ENCODE measurements at places on chromosomes 5 and 9.

- no peak for DNase-seq
Observed at GRCh38 chr9:98087420-98088354, 31.2 kb downstream of the NANS start.

DNA sequence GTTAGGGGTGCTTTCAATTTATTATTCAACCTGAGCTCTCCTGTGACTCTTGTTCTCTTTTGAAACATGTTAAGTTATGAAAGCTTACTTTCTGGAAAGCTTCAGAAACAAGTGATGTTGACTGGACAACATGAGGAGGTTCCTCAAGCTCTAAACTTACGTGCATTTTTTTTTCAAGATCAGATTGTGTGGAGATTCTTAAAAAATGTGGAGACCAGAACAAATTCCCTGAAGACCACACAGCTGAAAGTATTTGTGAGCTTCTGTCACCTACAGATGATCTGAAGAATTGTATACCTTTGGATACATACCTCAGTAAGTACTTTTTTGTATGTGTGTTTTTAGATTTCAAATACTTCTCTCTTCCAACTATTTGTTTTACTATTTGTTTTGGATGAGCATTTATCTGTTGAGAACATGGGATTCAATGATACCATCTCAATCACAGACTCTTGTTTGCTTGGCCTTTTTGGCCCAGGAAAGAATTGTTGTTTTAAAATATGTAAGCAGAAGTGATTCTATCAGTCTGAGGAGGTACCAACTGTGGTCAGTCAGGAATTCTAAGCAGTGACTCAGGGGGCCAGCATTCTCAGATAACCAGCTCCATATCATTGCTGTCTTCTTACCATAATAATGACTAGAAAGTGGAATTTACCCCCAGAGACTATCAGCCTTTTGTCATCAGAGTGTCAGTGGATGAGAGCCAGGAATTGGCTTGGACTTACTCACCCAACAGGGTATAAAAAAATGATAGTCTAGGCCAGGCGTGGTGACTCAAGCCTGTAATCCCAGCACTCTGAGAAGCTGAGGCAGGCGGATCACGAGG lies 34.4 kb upstream of the GLIPR2 start:
- DNase-seq = no peak

- no peak for DNase-seq
Observed at GRCh38 chr5:86971034-86971571, 296.6 kb upstream of the RASA1 start.

DNA sequence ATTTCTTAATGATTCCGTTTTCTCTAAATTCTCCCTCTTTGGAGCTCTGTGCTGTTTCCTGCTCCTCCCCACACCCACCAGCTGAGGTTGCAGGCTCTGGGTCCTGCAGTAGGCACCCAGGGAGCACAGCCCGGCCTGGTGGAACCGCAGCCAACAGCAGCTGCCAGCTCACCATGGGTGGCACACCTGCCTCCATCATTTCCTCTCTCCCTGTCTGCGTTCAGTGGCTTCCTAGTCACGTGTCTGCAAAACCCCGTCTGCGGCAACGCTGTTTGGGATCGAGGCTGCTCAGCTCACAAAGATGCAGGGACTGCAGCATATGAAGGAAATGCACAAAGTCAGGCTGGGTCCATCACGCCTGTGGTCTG lies 367.8 kb downstream of the IRX2 start:
- no peak for DNase-seq

- no peak for DNase-seq
Observed at GRCh38 chr5:94288937-94289336, 329.5 kb downstream of the KIAA0825 start.

DNA sequence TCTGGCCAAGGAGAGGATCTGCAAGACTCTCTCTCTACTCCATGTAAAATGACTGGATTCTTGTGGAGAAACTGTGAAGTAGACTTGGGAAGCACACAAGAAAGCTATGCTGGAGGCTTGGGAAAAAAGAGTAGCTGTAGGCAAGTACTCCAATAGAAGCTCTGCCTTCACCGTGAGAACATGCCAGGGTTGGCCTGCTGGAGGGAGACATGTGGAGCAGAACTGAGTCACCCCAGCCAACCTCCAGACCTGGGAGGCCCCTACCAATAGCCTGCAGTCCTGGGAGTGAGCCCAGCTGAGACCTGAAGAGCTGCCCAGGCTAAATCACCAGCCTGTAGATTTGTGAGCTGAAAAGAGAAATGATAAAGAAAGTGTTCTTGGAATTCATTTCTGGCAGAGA lies 66.6 kb downstream of the DEPDC1B start:
- no peak for DNase-seq

DNA sequence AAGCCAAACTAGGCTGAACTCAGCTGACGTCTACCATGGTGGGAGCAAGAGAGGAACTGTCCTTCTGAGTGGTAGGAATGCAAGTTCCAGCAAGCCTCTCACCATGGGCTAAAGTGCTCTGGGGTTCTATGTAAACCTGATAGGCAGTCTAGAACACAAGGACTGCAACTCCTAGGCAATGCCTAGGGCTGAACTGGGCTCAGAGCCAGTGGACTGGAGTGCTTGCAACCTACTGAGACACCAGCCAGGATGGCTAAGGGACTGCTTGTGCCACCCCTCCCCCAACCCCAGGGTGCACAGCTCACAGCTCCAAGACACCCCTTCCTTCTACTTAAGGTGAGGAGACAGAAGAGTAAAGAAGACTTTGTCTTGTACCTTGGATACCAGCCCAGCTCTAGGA lies 12.1 kb upstream of the RCL1 start:
- no peak for DNase-seq

GRCh38 chr5:27477550-27477949 lies 439.2 kb upstream of the CDH9 start:
- DNase-seq = no peak

GRCh38 chr5:157258450-157258849 lies 7.5 kb upstream of the CYFIP2 start:
- no peak for DNase-seq

DNA sequence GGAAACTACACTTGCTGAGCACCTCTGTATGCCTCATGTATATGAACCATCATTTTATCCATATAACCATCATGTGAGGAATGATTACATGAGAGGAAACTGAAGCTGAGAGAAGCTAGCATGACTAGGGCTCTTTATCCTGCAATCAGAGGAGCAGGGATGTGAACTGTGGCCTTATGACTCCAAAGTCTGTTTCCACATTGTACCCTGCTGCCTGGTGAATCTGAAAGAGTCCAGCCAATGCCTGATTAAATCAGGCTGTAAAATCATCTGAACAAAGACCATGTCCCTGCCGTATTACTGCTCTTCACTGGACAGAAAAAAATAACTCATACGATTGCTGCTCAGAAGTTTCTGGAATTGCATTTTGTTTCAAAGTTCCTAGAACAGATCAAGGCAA lies 67.0 kb downstream of the LPAR1 start:
- DNase-seq = no peak

DNA sequence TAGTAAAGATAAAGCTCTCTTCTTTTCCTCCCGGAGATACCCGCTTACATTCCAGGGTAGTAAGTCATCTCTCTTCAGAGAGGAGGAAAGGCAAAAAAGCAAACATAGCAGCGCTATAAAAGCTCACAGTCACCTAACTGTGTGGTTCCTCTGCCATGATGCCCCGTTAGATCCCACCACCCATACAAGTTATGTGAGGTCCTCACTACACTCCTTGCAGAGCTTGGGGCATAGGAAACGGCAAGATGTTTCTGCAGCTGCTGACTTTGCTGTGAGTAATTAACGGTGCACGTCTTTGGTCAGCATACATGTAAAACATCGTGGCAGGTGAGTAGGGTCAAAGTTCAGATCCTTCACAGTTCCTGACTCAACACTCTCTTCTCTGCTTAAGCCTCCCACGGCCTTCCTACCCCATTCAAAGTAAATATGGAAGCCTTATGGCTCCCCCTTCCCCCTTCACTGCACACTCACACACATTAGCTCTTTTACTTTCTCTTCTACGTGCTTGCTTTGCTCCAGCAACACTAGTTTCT lies 218.9 kb downstream of the DIRAS2 start:
- no peak for DNase-seq

DNA sequence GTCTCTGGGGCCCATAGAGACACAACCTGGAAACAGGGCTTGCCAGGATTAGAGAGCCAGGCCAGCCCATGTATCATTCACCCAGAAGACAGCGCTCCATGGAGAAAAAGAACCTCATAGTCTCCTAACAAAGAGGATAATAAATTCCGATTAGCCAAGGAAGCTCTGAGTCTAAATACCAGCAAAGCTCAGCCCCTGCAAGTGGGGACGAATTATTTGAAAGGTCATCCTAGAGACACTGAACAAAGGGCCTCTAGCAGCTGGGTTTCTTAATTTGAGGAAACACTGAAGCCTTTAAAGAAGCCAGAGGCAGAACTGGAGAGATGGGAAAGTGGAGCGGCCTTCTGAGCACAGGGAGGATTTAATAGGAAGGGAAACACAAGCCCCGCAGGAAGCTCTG lies 287.1 kb upstream of the ZNF462 start:
- DNase-seq = no peak

- no peak for DNase-seq
Observed at GRCh38 chr9:18778147-18778546, 254.9 kb downstream of the SAXO1 start.

- DNase-seq = no peak
Observed at GRCh38 chr9:97758334-97758916, 61.3 kb upstream of the XPA start.

DNA sequence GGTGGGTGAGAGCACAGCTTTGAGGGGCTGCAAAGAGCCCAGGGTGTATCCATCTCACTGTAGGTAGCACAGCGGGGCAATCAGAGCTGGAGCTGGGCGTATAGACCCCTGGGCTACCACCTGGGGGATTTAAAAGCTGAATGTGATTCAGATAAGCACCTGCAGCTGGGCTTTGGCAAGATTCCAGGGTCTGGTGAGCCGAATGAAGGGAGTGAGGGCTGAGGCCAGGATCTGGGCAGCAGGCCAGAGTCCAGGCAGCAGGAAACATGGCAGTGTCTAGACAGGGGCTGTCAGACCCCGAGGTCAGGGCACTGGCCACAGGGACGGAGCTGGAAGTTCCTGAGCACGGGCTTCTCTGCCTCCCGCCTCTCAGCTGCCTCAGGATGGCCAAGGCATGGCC lies 8.7 kb downstream of the ASS1 start:
- no peak for DNase-seq

- DNase-seq = no peak
Observed at GRCh38 chr5:60455589-60455988, 244.4 kb downstream of the DEPDC1B start.

GRCh38 chr5:166671811-166672210 lies 1619.6 kb upstream of the WWC1 start:
- DNase-seq = no peak

DNA sequence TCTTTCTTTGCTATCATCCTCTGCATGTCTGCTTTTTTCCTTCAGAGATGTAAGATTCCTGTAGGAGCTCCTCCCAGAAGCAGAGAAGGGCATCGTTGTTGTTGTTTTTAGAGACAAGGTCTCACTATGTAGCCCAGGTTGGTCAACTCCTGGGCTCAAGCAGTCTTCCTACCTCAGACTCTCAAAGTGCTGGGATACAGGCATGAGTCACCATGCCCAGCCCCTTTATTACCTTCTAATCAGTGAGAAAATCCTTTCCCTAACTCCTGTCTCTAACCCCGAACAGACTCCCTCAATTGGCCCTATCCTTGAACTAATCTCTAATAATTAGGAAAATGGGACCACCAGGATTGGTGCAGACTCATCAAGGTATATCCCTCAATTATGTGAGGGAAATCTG lies 64.4 kb downstream of the GALNT10 start:
- DNase-seq = no peak

DNA sequence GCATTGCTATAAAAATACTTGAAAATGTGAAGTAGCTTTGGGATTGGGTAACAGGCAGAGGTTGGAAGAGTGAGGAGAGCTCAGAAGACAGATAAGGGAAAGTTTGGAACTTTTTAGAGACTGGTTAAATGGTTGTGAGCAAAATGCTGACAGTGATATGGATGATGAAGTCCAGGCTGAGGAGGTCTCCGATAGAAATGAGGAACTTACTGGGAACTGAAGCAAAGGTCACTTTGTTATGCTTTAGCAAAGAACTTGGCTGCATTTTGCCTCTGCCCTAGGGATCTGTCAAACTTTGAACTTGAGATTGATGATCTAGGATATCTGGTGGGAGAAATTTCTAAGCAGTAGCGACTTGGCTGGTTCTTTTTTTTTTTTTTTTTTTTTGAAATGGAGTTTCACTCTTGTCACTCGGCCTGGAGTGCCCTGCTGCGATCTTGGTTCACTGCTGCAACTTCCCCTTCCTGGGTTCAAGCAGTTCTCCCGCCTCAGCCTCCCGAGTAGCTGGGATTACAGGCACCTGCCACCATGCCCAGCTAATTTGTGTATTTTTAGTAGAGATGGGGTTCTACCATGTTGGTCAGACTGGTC lies 998.9 kb downstream of the TLE1 start:
- DNase-seq = no peak

DNA sequence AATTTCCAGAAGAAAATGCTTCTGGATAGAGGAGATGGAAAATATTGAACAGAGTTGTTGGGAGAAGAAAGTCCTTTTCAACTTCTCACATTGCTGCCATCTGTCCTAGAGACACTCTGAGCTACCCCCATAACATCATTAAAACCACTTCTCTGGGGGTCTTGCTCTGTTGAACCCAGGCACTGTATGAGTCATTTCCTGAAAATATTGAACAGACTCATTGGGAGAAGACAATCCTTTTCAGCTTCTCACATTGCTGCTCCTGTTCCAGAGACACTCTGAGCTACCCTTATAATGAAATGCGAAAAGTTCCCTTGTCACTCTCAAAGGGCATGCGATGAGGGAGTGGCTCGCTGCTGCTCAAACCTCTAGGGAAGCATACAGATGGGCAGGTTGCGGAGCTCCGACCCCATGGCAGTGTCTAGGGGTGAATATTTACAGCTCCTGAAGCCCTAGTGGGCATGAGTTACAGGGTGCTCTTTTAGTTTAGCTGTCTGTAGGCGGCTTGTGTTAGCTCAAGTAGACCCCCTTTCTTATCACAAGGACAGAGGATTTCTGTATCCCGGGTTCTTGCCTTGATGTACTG lies 90.7 kb downstream of the CDKN2A start:
- no peak for DNase-seq

GRCh38 chr9:93001031-93001430 lies 53.7 kb downstream of the FGD3 start:
- no peak for DNase-seq

GRCh38 chr5:163489055-163489744 lies 16.2 kb upstream of the MAT2B start:
- no peak for DNase-seq

GRCh38 chr5:97635553-97635952 lies 452.5 kb upstream of the RIOK2 start:
- DNase-seq = no peak
